Stimulated activated CD8-positive, alpha-beta memory T cell treated with anti-CD3 and anti-CD28 coated beads, Interleukin-2, amount 100 ng/mL, for 1 hour (primary cell): ENCODE measurements at places on chromosomes 13 and 19.

DNA sequence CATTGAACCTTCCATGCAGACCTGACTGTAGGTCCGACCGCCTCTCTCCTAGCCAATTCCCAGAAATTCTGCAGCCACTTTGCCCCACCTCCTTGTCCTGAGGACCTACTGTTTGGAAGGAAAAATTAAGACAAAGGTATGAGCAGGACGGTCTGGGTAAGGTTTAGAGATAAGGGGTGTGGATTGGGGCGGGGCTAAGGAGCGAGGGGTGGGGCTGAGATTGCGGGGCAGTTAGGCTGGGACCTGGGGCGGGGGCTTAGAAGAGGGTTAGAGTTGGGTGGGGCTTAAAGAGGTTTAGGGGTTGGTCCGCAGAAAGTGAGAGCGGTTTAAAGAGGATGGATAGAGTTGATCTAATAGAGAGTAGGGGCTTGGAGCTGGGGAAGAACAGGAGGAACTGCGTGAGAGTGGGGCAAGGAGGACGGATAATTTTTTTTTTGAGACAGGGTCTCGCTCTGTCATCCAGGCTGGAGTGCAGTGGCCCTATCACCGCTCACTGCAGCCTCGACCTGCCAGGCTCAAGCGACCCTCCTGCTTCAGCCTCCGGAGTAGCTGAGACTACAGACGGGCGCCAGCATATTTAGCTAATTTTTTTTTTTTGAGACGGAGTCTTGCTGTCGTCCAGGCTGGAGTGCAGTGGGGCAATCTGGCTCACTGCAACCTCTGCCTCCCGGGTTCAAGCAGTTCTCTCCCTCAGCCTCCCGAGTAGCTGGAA, 1.7 kb upstream of the ZNF865 start:
- no peak for DNase-seq

DNA sequence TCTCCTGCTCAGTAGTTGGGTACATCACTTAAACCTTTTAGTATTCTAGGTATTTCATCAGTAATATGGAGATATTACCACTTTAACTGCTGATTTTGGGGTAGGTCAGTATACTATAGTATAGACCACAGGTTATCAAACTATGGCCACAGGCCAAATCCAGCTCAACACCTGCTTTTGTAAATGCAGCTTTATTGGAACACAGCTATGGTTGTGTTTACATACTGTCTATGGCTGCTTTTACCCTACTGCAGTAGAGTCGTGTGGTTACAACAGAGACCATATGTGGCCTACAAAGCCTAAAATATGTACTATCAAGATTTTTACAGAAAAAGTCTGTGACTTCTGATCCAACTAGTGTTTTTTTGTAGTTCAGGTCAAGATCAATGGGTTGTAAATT, 10.3 kb downstream of the COG6 start:
- no peak for DNase-seq

DNA sequence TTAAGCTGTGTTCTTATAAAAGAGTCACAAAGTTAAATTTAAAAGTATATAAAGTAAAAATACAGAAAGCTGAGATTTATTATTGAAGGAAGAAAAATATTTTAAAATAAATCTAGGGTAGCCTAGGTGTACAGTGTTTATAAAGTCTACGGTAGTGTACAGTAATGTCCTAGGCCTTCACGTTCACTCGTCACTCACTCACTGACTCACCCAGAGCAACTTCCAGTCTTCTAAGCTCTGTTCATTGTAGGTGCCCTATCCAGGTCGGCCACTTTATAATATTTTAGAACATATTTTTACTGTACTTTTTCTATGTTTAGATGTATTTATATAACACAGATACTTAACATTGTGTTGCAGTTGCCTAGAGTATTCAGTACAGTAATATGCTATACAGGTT, 47.4 kb downstream of the NDFIP2 start:
- DNase-seq, result no peak

DNA sequence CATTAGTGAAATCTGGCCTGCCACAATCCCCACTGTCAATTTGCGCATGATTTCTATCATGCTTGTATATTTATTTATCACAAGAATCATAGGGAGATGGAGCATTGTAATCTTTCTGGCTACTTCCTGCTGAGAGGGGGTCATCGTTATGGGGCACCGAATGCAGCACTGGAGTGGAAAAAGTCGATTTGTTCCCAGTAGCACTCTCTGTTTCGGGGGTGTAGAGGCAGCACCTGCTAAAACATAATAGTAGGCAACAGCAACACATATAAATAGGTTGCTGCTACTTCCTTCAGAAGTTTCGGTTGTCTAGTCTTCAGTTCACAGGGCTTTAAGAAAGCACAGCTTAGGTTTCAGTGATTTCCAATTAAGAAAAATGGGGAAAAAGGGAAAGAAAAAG, 23.4 kb upstream of the CEACAM21 start:
- no peak for DNase-seq

DNA sequence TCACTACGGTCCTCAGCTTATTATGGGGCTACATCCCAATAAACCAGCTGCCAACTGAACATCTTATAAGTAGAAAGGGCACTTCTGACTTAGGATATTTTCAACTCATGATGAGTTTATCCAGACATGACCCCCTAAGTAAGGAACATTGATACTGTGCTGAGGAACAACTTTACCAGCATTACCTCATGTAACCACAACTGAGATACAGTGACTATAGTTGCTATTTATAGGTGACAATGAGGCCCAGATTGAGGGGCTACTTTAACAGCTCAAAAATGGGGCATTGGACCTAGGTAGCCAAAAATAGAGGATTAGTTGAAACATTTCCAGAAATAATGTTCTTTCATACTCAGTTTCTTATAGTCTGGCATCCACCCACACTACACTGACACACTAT, 26.8 kb downstream of the SKA3 start:
- DNase-seq, result no peak

GRCh38 chr19:13487985-13488384, 18.3 kb downstream of the CACNA1A start:
- DNase-seq, result no peak

GRCh38 chr19:1857648-1858326, 5.6 kb downstream of the KLF16 start:
- DNase-seq, result no peak

DNA sequence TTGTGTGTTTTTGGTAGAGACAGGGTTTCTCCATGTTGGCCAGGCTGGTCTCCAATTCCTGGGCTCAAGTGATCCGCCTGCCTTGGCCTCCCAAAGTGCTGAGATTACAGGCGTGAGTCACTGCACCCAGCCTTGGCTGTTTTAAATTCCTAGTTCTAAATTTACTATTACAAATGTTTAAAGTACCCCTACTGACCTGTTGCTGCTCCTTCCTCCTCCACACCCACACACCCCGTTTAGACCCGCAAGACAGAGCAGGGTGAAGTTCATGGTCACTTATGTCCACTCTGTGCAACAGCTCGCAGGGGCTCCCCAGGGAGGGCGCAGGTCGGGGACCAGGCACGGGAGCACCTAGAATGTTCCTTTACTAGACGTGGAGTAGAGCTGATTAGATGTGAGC, 28.7 kb downstream of the TMEM161A start:
- no peak for DNase-seq

- DNase-seq, result no peak
These were observed 508.5 kb downstream of the KLF12 start for GRCh38 chr13:73625562-73626339.

GRCh38 chr13:109869312-109870237, 83.2 kb upstream of the IRS2 start:
- DNase-seq, result no peak

- DNase-seq, result no peak
These were observed 9.3 kb upstream of the PEAK3 start for GRCh38 chr19:2291185-2291751.

GRCh38 chr19:18304458-18305310, 18.2 kb downstream of the LSM4 start:
- DNase-seq, result peak; percentile 75

DNA sequence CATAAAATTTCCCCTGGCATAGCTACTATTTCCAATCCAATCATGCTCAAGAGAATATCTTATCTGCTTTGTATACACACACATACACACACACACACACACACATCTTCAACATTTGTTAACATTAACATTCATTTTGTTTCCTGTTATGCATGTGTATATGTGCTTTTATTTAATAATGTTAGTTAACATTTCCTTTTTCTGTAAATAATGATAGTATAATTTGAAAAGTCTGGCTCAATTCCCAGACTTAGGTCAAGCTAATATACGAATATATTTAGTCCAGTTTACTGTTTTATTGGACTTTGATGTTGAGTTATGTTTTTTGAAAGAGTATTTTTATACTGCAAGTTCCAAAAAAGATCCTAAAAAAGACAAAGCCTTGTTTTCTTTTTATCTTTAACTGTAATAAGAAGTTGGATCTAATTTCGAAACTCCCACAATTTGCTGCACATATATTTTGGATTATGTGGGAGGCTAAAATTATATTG, 1072.4 kb downstream of the EFNB2 start:
- DNase-seq, result no peak

DNA sequence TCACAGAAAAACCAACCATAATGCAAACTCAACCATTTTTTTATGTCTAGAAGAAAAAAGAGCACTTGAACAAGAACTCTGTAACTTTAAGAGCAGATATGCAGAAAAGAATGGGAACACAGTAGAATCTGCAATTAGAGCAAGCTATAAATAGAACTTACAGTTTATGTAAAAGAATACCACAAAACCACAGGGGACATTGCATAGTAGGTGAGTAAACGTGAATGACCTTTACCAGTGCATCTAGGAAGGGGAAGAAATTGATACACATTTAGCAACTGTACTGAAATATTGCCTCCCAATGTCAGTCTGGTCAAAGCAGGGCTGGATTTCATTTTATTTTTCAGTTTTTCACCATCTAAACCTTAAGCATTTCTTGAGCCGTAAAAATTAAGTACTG, 242.2 kb upstream of the EDNRB start:
- DNase-seq, result no peak

DNA sequence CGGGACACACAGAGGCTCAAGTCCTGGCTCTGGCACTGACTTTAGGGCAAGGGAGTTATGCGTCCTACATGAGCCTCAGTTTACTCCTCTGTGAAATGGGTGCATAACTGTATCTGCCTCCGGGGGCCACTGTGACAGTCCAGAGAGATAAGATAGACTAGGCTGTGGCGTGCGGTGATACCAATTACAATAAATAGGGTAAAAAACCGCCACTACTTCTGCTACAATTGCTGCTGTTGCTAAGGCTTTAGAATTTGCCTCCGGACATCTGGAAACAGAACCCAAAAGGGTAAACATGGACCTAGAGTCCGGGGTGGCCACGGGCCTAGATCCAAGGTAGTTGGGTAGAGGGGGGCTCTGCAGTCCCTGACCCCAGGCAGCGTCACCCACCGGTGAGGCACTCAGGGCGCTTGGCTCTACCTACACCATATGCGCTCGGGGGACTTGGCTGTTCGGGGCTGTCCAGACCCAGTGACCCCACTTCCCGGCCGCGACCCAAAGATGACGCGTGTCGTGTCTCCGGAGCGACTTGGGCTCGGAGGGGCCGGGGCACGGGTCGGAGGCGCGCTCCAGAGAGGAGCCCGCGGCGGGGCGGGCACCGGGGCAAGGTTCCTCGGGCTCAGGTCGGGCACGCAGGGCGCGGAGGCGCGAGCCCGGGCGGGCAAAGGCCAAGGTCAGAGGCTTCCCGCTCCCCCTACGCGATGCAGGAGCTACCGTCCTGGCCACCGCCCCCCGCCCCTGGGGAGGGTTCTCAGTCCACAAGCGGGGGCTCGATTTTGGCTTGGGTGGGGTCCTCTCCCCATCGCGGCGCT, 1.1 kb downstream of the INSR start:
- DNase-seq, result no peak

GRCh38 chr13:110017379-110017778, 231.0 kb upstream of the IRS2 start:
- no peak for DNase-seq

- no peak for DNase-seq
These were observed 2.2 kb upstream of the TNFRSF19 start for GRCh38 chr13:23567906-23568460.

- DNase-seq, result no peak
These were observed 6.7 kb upstream of the JUND start for GRCh38 chr19:18287836-18288772.

DNA sequence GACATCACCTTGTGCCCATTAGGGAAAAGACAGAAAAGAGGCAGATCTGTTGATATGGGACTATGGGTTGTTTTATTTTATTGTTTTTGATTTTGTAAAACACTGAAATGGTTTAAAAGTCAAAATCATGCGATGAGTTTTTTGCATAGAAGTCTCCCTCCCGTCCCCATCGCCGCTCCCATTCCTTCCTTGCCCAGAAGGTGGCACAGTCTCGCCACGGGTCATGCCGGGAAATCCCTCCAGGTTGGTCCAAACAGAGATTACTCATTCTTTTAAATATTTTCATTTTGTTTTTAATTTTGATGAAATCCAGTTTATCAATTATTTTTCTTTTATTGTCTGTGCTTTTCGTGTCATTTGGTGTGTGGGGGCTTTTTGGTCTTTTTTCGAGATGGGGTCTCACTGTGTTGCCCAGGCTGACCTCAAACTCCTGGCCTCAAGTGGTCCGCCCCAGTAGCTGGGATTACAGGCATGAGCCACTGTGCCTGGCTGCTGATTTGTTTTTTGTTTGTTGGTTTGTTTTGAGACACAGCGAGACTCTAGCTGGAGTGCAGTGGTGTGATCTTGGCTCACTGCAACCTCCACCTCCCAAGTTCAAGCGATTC, 9.2 kb downstream of the PGPEP1 start:
- no peak for DNase-seq

DNA sequence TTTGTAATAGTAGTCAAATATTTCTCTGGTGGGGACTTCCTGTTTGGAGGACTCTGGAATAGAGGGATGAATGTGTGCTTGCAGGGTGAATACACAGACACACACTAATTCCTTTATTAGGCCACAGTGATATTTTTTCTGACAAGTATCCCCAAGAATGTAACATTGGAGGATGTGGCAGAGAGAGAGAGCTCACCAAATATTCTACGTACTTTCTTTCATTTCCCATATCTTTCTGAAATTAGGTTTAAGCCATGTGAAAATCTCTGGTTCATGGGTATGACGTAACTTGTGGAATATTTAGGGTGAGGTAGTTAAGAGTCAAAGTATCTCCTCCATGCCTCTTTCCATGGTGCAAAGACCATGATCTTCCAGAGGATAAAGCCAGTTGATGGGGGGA, 463.4 kb downstream of the DIAPH3 start:
- no peak for DNase-seq

- DNase-seq, result no peak
These were observed 15.9 kb upstream of the MEIS3 start for GRCh38 chr19:47435196-47435595.
